ENCODE measurements at places on chromosomes 2 and 18.

DNA sequence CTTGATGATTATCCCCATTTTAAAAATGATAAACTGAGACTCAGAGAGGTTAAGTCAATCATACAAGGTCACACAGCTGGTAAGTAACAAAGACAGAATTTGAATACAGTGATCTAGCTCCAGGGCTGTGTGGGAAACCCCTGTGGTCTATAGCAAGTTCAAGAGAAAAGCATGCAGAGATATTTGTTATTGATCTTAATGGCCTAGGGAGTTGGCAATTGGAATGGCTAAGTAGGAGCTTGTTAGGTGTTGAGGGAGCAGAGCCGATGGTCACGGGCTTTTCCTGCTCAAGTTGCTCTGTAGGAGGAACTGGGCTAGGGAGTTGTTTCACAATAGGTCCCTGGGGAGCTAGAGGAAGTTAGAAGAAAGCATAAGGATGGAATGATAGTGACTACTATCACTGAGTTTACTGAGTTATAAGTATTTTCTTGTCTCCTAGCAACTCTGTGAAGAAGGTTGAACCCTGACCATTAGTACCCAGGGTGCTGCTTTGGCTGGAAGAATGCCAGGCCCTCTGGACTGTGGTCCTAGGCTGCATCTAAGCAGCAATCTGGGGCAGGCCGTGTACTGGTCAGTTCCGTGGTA, 30.0 kb downstream of the RNF125 start:
- no peak for DNase-seq

DNA sequence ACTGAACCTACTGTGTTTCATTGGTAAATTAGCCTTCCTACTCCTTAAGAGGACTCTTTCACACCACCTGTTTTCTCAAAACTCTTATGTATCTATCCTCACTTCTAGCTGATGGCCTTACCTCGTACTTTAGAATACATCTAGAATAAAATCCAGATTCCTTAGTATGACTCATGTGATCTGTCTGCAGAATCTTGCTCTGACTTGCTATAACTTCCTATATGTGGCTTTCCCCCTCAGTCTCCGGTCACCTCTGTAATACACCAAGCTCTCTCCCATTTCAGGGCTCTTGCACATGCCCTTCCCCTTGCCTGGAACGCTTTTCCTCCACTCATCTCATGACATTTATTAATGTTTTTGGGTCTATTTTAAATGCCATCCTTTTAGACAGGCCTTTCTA, 95.6 kb upstream of the LHCGR start:
- DNase-seq = no peak

- DNase-seq = no peak
Observed at GRCh38 chr2:136332436-136333095, 214.6 kb upstream of the CXCR4 start.

DNA sequence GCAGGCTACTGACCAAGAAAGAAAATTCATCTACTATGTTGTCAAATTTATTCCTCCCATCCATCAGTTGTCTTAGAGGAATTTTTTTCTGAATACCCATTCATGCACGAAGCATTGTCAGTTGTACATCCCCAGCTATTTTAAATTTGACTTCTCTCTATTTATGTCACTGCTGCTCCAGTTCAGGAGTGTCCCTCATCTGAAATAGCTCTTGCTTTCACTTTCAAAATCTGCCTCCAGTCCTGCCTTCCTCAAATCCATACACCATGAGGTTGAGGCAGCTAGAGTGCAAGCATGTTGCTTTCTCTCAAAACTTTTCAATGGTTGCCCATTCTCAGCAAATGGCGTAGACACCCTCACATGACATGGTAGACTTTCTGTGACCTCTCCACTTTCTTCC, 335.4 kb upstream of the CDH2 start:
- no peak for DNase-seq

DNA sequence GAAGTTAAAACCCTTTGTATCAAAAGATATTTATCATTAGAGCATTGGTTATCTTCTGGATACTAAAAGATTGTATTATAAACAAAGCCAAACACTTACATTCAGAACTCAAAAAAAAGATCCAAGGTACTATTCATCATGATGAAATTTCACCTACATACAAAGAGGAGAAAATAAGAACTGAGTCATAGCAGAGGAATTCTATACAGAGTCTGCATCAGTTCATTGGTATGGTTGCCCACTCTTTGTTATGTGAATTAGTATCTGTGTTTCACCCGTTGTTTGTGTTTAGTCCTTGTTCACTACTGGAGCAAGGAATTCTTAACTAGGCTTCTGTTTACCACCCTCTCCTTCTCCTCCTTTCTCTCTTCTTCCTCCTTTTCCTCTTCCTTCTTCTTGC, 157.9 kb downstream of the LNPK start:
- no peak for DNase-seq

GRCh38 chr18:56568986-56569385, 69.4 kb downstream of the TXNL1 start:
- DNase-seq = no peak

DNA sequence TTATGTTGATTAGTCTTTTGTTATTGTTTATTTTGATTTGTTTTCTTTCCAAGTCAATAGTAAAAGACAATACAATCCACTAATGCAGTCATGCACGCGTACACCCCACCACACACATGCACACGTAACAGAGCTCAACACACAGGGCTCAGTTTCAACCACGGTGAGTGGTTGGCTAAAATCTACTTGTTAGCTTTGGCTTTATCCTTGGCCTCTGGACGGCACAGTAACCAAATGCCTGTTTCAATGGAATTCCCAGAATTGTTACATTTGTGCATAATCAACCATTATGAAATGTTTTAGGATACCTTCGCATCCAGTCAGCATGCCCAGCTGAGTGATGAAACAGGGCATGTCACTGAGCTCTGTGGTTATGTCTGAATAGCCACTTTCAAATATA, 53.2 kb downstream of the NYAP2 start:
- DNase-seq = no peak

DNA sequence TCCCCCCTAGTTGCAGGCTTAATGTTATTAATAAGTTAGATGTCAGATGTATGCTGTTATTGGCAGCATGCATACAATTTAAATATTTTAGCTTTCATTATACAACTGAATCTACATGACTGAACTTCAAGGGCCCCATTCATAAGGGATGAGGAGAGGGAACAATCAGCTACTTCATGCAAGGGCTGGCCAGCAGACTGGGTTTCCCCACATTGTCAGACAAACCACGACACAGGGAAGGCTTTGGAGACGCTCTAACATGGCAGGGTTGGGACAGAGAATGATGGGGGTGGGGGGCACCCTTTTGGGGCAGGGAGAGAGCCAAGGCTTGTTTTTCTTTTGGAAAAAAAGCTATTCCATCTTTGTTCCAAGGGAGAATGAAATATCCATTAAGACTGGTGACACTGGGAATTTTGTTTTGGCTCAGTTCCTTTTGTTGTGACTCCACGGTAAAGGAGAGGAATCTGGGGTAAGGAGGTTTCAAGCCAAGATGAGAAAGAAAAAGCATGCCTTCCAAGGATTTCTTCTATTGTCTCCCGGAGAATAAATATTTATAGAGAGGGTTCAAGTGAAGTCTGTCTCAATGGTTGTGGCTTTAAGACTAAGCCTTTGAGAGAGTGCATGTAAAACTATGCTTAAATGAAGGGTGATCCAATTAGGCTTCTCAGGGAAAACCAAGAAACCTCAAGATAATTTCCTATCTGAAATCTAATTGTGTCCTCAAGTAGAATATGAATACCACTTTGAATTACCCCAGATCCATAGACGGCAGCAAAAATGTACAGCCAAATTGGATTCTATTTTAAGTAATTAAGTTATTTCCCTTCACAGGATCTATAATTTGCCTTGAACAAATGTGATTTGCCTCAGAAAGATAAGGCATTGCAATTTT, 5.4 kb downstream of the CXCR4 start:
- DNase-seq = no peak

DNA sequence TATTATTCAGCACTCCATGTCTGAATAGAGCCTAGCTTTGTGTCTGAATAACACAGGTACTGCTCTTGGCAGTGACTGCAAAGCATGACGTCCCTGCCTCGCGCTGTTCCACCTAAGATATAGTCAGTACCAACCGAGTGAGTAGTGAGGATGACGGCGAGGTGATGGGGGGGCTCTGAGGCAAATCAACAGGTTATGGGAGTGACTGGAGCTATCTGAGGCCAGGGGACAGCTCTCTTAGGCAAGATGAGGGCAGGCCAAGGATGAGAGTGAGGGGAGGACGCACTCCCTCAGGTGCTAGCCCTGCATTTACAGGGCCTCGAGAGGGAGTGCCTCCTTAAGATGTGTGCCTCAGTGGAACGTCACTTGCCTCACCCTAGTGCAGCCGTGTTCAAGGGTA, 28.1 kb upstream of the NOTO start:
- DNase-seq = no peak

Data from CD4-positive, alpha-beta T cell treated with Interleukin-15 for 4 hours (primary cell).